ENCODE measurements at places on chromosomes 2 and 18.

DNA sequence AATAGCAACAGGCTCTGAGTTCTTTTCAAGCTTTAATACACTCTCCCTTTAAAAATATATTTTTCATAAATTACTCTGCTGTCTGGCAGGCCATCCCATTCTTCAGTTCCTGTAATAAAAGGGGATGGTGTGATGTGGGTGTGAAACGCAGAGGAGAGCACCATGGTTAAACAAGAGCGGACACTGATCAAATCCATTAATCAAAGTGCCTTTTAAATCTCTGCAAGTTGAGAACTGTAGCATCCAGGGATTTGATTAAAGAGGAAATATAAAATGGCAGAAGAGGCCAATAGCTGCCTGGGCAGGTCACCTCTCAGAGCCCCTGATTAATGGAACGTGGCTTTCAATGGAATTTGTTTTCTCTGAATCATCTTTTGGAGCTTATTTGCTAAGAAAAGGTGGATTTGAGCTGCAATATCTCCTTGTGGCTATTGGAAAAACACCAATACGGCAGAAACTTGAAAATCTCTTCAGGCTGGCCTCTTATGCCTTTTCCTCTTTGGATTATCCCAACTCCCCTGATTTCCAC, 96.9 kb downstream of the ACTR3 start:
- no peak for DNase-seq

DNA sequence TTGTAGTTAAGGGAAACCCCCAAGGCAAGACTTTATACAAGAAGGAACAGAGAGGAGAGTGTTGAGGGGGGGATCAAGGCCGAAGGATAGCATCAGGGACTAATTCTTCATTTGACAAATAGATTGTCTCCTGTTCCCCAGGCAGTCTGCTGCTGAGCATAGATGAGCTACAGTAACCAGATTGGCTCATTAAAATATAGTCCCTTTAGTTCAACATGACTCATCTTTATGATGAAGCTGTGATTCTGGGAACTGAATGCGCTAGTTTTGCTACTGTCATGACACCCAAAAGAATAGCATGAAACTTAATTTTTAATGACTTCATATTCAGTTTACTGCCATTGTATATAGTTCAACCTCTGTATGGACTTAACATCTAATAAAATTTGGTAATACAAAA, 35.5 kb downstream of the TMEFF2 start:
- no peak for DNase-seq

- no peak for DNase-seq
These were observed 55.3 kb downstream of the NOL10 start for GRCh38 chr2:10634495-10634894.

DNA sequence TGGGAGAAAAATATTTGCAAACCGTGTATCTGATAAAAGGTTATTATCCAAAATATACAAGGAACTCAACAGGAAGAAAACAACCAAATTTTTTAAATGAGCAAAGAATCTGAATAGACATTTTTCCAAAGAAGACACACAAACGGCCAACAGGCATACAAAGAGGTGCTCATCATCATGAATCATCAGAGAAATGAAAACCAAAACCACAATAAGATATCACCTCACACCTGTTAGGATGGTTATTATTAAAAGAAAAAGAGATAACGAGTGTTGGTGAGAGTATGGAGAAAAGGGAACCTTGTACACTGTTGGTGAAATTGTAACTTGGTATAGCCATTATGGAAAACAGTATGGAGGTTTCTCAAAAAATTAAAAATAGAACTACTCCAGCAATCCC, 463.3 kb downstream of the IRS1 start:
- no peak for DNase-seq

DNA sequence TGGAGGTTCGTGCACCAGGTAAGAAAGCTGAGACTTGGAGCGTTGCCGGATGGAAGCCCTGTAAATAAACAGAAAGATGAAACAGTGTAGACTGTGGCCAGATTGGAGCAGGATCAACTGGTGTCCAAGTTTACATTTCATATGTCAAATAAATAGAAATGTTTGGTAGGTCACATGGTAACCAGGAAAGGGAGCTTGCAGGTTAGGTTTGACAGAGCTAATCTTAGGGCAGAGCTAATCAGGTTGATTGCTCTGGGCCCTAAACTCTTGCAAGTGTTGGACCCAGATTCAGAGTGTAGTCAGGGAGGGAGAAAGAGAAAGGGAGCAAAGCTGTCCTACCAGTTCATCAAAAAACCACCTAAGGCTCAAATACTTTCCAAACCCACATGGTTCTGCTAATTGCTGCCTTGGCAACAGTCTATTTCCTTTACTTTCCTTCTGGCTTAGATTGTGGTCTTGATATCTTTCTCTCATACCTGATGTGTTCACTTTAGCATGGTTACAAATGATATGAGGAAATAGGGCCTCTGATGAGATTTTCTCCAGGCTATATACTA, 63.2 kb downstream of the G6PC2 start:
- no peak for DNase-seq

- no peak for DNase-seq
These were observed 5.0 kb downstream of the RFX8 start for GRCh38 chr2:101469863-101470262.

- peak; percentile 55 for DNase-seq
These were observed 108.8 kb downstream of the SLC4A3 start for GRCh38 chr2:219736209-219736608.

DNA sequence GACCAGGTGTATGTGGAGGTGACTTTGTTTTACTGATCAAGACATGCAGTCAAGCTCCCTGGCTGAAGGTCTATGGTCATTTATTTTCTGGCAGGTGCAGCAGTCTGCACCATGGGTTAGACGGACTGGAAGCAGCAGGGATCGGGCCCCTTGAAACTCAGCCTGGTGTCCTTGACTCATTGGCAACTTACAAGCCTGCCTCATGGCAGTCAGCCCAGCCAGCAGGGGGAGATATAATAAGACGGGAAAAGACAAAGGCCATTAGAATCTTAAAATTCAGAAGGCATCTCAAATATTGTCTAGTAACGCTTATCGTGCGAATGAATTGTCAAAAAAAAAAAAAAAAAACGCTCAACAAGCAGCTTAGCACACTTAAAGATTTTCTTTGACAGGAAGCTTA, 308.2 kb downstream of the EN1 start:
- DNase-seq = peak; percentile 35

GRCh38 chr18:9994701-9995235, 81.0 kb downstream of the VAPA start:
- DNase-seq = no peak

DNA sequence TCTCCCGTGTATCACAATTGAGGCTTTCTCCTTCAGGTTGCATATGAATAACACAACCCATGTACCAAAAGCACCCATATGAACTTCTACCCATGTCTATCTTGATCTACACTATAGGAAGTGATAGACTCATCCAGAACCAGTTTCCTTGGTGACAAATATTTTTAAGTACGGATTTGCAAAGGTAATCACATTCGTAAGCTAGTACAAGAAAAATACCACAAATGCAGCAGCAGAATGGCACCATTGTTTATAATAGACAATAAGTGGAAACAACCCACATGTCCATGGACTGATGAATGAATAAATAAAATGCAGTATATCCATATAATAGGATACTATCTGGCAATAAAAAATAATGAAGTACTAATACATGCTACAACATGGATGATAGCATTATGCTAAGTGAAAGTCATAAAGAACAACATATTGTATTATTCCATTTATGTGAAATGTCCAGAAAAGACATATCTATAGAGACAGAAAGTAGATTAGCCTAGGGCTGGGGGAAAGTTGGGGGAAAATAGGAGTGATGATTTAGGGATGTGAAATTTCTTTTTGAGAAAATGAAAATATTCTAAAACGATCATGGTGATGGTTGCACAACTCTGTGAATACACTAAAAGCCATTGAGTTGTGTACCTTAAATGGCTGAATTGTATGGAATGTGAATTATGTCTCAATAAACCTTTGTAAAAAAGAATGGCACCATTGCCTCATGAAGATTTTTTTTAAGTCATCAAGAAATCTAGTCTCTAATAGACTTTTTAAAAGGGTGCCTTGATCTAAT, 3.4 kb upstream of the CCDC88A start:
- no peak for DNase-seq

DNA sequence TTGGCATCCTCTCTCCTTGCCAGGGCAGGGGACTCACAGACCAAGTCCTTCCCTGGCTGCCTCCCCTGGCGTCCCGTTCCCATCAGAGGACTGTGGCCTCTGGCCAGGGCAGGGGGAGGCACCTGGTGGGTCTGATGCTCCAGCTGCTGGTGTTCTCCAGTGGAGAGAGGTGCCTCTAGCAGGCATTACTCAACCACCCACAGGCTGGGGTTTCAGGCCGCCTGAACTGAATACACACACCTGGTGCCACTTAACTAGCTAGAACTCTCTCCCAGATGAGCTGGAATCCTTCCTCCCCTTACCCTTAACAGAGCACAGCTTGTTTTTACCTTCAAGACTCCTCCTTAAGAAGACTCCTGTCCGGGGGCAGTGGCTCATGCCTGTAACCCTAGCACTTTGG, 37.7 kb upstream of the CNGA3 start:
- no peak for DNase-seq

GRCh38 chr2:7030810-7031209, 113.6 kb downstream of the RNF144A start:
- no peak for DNase-seq

DNA sequence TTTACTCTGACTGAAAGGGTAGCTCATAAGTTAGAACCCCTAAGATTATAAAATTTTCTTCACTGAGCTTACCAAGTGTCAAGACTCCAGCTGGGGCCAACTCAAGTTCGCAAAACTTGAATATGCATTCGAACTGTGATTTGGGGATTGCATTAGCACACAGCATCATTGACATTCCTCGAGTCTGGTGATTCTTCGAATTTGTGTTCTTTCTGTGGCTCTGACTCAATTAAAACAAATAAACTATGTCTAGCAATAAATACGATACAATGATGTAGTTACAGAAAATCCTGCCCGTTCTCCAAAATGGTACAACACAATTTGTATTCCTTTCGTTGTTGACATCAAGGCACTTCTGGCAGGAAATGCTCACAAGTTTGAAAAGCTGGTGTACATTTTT, 11.1 kb downstream of the CCL20 start:
- no peak for DNase-seq

DNA sequence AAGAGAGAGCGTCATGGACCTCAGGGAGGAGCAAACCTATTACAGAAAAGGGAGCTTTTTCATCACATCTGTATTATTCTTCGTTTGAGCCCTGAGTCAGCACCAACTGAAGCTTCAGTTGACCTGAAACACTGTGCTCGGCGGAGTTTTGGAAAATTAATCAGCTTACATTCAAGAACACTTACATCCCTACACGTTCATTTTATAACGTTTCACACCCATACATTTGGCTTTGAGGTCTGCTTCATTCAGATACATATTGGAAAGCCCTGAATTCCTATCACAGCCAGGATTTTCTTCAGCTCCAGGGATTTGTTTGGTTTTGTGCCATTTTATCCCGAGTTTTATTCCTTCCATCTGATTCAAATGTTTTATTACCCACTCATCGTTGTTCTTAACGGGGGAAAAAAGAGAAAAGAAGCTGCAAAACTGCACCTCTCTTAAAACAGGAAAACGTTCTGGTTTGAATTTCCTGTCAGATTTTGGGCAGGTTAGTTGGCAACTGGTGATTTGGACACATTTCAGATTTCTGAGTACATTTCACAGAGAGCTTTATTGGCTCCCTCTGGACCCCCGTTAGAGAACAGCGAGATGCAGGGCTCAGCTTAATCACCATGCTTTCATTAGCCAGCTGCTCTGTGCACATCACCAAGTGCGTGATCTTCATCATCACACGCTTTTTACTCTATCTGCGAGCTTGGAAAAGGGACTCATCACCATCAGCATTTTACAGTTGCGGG, 88.8 kb downstream of the CDC42EP3 start:
- no peak for DNase-seq

Measured in iPS DF 6.9 (cell line).